Karpas-422 (cell line): ENCODE measurements at places on chromosomes 13 and 19. TPM values are rescaled to one million over a fixed set of nuclear protein-coding genes. Genes with fewer than 3 reads are reported as not detected.
A peak's percentile ranks its signal among the peaks of the same experiment; 100 is the strongest.

GRCh38 chr13:93964146-93964512 is 515.4 kb downstream of the DCT start:
- no peaks in the 10 kb centered on the region for H3K36me3 ChIP-seq
- no peaks in the 10 kb centered on the region for H3K4me1 ChIP-seq
- H3K4me3 ChIP-seq = no peak overlapping the region
- no peak for DNase-seq
- no peaks in the 10 kb centered on the region for H3K27me3 ChIP-seq

DNA sequence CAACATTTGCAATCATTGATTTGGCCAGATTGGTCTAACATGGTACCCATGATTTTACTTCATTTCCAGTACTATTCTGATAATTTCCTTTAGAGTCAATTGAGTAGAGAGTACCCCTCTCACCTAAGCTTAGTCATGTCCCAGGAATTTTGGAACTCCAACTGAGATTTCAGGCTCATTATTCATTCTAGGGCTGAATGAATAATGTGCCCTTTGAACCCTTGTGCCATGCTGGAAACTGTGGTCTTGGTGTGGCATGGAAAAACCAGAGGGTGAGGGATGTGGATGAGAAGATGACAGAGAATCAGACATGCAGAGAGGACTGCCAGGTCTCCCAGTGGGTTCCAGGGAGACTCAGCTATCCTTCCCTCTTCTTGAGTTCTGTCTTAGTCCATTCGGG is 30.2 kb downstream of the ITM2B start:
- no peak for DNase-seq
- no peaks in the 10 kb centered on the region for H3K4me1 ChIP-seq
- no peaks in the 10 kb centered on the region for H3K27me3 ChIP-seq
- peaks cover 40% of the 10 kb centered on the region; the same call in 1 of the 2 replicates for H3K36me3 ChIP-seq
- no peak overlapping the region for H3K4me3 ChIP-seq
- H3K27ac ChIP-seq = no peak overlapping the region

CEACAM7 gene
- total RNA-seq = not detected in 2 replicates

DNA sequence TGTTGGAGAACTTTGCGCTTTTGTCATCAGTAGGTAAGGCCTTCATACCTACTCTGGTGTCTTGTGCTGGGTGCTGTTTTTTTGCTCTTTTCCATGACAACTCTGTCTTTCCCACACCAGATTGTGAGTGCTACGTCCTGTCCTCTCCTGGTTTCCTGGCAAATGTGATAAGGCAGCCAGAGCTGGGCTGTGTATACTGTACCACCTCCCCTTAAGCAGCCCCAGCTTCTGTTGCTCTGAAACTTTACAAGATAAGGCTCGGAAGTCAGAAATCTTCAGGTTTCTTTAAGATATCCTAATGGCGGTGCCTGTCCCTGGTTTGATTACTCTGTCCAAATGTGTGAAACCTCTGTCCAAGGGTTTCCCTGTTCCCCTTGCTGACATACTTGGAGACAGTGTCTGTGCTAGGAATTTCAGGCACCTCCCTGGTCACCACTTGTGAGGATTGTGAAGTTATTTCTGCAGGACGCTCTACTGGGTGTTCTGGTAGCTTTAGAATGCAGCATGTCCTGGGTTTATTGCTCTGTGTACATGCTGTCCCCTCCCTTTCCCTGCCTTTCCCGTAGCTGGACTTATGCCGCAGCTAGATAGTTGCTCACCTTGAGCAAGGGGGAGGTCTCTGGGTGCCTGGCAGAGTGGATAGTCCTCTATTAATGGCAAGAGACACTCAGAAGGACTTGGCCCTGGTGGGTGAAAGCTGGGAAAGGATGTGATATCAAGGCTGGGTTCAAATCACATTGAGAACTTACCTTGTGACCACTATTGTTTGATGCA is 7.0 kb downstream of the ZNF749 start:
- no peak overlapping the region for H3K4me3 ChIP-seq
- no peaks in the 10 kb centered on the region for H3K27me3 ChIP-seq
- no peaks in the 10 kb centered on the region for H3K4me1 ChIP-seq
- no peak for DNase-seq
- H3K36me3 ChIP-seq = peaks cover 80% of the 10 kb centered on the region
- H3K27ac ChIP-seq = no peak overlapping the region

AXL gene
- not detected in 2 replicates for total RNA-seq

GRCh38 chr13:20369886-20370361 is 137.8 kb upstream of the GJB6 start:
- DNase-seq = no peak
- H3K27me3 ChIP-seq = no peaks in the 10 kb centered on the region
- no peak overlapping the region for H3K4me3 ChIP-seq
- H3K4me1 ChIP-seq = no peaks in the 10 kb centered on the region
- no peak overlapping the region for H3K27ac ChIP-seq
- H3K36me3 ChIP-seq = no peaks in the 10 kb centered on the region

DNA sequence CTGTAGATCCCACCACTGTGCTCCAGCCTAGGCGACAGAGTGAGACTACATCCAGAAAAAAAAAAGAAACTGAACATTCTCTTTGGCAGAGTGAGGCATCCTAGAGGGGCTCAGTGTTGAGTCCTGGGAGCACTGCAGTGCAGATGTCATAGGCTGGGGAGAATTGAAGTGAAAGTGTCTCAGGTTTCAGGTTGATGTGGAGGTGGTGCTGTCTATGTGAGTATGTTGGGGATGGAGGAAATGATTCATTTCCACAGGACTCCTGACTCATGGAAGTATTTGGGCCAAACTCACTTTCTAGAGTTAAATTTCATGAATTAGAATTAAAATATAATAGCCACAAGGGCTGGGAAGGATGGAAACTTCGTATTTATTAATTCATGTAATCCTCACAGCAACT is 134.4 kb upstream of the TSC22D1 start:
- no peak overlapping the region for H3K4me3 ChIP-seq
- no peaks in the 10 kb centered on the region for H3K4me1 ChIP-seq
- DNase-seq = no peak

DNA sequence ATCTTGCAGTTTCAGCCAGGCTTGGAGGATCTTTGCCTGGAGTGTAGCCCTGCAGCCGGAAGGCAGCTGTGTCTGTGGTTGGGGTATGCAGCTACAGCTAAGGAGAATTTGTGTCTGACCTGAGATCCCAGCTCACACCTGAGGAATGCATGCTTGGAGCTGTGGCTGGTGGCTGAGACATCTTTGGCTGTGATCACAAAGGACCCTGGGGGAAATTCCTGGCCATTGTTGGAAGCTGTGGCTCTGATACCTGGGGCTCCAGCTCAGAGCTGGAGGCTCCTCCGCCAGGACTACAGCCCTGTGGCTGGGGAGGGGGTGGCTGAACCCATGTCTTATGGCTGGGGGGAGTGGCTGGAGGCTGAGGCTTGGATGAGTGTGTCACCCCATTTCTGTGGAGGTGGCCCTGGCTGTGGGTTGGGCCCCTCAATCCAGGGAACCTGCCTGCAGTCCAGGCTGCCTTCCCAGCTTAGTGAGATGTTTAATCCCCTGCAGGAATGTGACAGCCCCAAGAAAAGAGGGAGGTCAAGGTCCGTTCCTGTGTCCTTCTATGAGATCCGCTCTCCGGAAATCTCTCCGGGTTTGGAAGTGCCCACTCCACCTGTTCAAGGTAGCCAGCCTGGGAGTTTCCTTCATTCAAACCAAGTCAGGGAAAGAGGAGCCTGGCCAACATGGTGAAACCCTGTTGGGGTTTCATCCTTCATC is 27.6 kb downstream of the ARHGEF18 start:
- no peak for DNase-seq
- no peak overlapping the region for H3K4me3 ChIP-seq
- H3K4me1 ChIP-seq = 0 out of 2 replicates have a peak, but pooled peaks cover 8% of the 10 kb centered on the region
- no peaks in the 10 kb centered on the region for H3K27me3 ChIP-seq
- no peak overlapping the region for H3K27ac ChIP-seq
- no peaks in the 10 kb centered on the region for H3K36me3 ChIP-seq

GRCh38 chr13:98571955-98572662 is 4.8 kb downstream of the STK24 start:
- peaks cover 77% of the 10 kb centered on the region for H3K4me1 ChIP-seq
- H3K36me3 ChIP-seq = no peaks in the 10 kb centered on the region
- H3K4me3 ChIP-seq = peak overlapping the region; percentile 58

DNA sequence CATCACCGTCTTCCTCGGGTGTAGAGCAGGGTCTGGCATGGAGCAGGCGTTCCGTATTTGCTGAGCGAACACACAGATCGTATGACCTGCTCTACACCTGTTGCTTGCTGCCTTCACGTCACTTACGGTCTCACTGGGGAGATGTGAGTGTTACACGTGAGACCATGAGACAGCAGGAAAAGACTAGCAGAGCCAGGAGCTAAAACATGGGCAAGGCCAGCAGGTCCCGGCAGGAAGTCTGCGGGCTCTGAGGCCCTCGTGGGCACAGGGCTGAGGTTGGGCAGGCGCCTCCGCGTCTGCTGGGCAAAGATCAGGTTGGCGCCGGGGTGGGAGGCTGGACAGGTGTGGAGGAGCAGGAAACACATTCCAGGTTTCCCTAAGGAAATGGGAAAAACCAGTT is 19.7 kb upstream of the GTF3A start:
- H3K36me3 ChIP-seq = no peaks in the 10 kb centered on the region
- no peak overlapping the region for H3K4me3 ChIP-seq
- peaks cover 9% of the 10 kb centered on the region for H3K4me1 ChIP-seq
- no peak overlapping the region for H3K27ac ChIP-seq

DNA sequence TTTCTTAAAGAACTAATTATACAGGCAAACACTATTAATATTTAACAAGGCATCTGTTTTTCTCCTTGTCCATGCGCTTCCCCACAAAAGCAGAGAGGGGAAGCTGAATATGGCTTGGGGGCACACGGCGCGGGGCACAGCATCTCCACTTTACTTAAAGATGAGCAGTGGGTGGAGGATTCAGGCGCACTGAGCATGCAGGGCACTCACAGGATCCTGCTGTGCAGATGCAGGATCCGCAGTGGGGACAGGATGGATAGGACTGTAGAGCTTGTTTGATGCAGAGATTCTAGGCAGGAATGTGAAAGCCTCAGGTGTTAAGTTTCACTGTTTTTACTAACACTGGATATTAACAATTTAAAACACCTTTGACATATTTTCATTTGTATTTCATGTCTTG is 43.3 kb downstream of the ATP11A start:
- no peaks in the 10 kb centered on the region for H3K36me3 ChIP-seq
- DNase-seq = no peak
- no peak overlapping the region for H3K4me3 ChIP-seq
- no peak overlapping the region for H3K27ac ChIP-seq

DNA sequence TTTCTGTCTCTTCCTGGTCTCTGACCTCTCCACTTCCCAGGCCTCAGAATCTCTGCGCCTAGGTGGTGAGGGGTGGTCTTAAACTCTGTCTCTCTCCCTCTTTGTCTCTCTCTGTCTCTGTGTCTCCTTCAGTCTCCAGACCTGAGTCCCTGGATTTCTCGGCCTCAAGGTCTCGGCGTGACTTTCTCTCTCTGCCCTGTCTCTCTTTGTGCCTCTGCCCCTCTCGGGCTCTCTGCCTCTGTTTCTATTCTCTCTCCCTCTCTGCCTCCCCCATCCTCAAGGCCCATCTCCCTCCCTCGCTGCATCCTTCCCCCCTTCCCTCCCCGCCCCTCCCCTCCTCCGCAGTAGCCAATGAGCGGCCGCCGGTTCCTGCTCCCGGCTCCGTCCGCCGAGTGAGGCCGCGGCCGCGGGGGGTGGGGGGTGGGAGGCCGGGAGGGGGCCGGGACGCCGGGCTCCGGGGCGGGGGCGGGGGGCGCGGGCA is at the start of gene CACNG7:
Gene CACNG7, plus strand, starts transcription at position 344 of the 481 bp plus-strand sequence. CDS start 3,554 bp downstream, outside the sequence.
- no peak within 1 kb of the TSS for H3K27ac ChIP-seq
- H3K4me1 ChIP-seq = no peaks in the 10 kb centered on the region
- peak; percentile 12 for DNase-seq
- no peaks in the 10 kb centered on the region for H3K27me3 ChIP-seq
- H3K36me3 ChIP-seq = no peaks in the 10 kb centered on the region
- no peak within 1 kb of the TSS for H3K4me3 ChIP-seq

DMKN gene
- 5.0 and 9.3 TPM in 2 replicates for total RNA-seq

STARD13 gene
- total RNA-seq = 1.2 TPM in 2 replicates

OR7A5 gene
- total RNA-seq = 0.15 TPM in 1 of 2 replicates, not detected in the other

DNA sequence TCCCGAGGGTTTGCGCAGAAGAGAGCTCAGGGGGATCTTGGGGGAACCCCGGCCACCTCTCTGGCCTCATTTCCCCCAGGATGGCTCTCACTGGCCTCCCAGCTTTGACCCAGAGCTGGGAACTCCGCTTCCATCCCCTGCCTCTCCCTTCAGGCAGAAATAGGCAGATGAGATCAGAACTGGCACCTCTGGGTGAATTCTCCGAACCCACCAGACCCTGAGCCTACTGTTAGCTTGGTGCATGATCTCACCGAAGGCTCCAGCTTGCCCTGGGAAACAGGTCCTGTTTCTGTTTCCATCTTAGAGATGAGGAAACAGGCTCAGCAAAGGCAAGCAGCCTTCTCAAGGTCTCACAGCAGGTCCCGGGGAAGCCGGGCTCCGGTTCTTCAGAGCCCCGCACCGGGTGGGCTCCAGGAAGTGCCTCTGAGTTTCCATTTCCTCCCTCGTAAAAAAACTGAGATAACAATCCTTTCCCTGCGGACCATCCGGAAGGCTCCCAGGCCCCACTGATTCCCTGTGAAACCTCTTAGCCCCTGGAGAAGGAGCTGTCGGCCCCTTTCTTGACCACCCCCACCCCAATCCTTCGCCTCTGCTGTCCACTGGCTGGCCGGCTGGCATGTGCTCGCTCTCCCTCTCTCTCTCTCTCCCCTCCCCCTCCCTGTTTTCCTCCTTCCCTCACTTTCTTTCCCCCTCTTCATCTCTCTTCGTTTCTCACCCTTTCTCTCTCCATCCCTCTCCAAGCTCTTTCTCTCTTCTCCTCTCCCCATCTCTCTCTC is 2.1 kb downstream of the NECTIN2 start:
- H3K27ac ChIP-seq = no peak overlapping the region
- H3K4me3 ChIP-seq = no peak overlapping the region
- no peaks in the 10 kb centered on the region for H3K27me3 ChIP-seq
- peaks cover 10% of the 10 kb centered on the region for H3K4me1 ChIP-seq
- no peaks in the 10 kb centered on the region for H3K36me3 ChIP-seq

DNA sequence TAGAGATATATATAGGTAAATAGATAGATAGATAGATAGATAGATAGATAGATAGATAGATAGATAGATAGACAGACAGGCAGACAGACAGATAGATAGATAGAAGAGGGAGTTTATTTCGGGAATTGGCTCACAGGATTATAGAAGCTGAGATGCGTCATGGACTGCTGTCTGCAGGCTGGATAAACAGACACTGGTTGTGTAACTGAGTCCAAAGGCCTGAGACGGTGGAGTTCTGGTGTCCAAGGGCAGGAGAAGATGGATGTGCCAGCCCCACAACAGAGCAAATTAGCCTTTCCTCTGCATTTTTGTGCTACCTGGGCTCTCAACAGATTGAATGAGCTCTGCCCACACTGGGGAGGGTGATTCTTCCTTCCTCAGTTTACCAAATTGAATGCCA is 2.7 kb downstream of the CYP4F3 start:
- H3K4me1 ChIP-seq = no peaks in the 10 kb centered on the region
- H3K36me3 ChIP-seq = no peaks in the 10 kb centered on the region
- H3K27ac ChIP-seq = no peak overlapping the region
- H3K4me3 ChIP-seq = no peak overlapping the region

DNA sequence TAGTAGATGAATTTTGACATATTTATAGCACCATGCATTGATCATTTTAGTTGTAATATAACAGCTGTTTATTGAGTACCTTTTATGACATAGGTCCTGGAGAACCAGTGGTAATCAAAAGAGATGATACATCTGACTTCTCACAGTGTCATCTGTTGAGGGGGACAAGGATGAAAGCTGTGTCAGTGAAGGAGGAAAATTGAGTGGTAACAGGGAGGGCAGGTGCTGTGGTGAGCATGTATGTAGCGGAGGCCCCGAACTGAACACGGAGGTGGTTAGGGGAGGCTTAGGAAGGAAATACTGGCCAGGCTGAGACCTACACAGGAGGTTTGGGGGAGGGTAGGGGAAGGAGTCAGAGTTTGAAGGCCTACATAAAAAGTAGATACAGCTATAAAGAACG is 199.7 kb downstream of the GGACT start:
- DNase-seq = no peak
- H3K4me3 ChIP-seq = no peak overlapping the region
- H3K27me3 ChIP-seq = no peaks in the 10 kb centered on the region
